ENCODE measurements at places on chromosomes 6 and 20.

- DNase-seq, result no peak
These were observed 118.1 kb upstream of the TMEM181 start for GRCh38 chr6:158441716-158442215.

DNA sequence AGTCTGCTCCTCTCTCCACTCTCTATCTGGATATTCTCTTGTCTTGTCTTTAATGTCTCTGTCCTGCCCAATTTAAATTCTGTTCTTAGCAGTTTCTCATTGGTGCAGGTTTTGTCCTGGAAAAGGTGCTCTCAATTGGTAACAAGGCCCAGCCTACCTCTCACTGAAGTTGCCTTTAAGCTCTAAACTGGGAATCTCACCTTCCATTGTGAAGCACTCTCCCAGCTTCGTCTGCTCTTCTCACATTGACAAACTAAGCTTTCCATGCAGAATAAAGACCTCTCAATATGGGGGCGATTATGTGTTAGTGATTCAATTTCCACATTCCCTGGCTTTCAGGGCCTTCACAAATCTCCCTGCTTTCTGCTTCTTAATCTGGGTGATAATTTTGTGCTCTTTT is 1712.2 kb downstream of the GRIK2 start:
- no peak for DNase-seq

DNA sequence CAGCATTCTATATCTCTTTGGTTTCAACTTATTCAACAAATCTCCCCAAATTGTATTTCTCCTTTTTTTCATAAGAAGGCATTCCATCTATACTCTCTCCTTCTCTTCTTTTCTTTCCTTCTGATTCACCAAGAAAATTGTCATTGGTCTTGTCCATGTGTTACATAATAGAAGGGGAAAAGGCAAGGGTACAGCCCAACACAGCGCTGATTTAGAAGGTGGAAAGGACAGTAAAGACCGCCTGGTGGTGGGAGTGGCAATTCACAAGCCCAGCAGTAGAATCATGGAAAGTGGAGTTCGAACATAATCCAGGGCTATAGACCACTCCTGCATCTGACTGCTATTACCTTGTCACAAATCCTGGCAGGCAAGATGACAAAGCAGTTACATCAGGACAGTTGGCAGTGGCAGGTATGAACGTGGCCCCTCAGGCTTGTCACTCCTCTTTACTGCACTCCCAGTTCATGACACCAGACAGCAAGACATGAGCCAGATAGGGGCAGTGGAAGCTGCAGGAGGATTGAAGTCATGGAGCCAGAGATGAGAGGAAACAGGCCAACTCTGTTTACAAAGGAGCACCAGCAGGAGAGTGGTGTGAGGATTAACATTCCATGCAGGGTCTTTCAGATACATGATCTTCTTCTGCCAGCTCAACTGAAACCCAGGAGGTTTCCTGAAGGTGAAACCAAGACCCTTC is 2.1 kb upstream of the TNFAIP3 start:
- no peak for DNase-seq

DNA sequence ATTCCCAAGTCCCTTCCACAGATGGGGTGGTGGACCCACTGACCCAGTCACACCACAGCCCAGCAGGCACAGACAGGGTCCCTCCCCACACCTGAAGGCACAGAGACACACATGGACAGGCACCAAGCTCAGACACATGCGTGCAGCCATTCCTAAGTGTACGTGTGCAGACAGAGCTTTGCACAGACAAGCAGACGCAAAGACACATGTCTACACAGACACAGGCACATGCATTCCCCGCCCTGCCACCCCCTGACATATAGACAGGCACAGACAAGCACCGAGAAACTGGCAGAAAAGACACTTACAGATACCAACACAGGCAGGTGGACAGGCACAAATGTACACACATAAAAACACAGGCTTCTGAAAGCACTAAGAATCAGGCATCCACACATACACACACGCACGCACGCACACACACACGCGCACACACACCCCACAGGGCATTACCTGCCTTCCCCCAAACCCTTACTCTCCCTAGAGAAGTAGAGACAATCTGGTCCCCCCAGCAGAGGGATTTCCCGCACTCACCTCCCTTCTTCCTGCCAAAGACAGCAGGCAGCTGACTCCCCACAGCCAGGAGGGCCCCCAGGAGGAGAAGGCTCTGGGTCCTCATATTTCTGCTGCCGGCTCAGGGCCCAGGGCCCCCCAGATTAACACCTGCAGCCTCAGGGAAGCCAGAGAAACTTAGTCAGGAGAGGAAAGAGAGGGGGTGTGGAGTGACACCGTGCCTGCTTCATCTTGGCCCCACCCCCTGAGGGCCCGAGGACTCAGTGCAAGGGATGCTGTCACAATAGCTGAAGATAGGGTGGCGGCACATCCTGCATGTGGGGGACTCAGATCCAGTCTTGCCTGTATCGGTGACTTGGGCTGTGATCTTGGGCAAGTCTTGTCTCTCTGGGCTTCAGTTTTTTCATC is at the start of gene WFDC5:
WFDC5 (minus strand) TSS at position 710 of the 921 bp plus-strand sequence; CDS start at position 619, 91 bp downstream.
- DNase-seq, result no peak

- no peak for DNase-seq
These were observed 859 bp upstream of the ZFP57 start for GRCh38 chr6:29681811-29682210.

- DNase-seq, result no peak
These were observed 58.5 kb downstream of the AHI1 start for GRCh38 chr6:135438907-135439535.

DNA sequence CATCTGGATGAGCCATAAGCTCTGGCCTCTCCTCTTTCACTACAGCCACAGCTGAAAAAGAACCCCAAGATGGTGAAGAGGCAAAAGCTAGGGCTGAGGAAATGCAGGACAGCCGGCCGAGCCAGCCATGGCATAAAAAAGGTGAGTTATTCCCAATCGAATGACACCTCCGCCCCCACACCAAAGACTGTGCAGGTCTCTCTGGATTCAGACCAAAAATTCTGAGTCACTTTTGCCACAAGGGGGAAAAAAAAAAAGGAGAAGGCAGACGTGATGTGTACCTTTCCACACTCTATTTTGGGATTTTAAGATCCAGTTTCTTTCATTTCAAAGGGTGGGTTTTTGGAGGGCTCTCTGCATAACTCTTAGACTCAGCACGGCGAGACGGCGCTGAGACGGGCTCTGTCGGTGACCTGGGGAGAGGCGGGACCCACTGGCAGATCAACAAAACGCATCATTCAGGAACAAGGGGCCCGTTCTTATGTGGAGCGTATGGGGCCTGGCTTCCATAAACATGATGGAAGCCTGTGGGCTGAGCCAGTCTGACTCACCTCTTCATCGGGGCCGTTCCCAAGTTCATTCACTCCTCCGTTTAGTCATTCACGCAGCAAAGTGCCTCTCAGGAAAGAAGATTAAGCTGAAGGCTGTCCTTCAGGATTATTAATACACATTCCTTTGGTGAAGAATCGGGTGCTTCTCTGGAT is 54.8 kb downstream of the NFATC2 start:
- DNase-seq, result no peak

- peak; percentile 31 for DNase-seq
These were observed 175.6 kb upstream of the PDE7B start for GRCh38 chr6:135675862-135676261.

- DNase-seq, result no peak
These were observed 49.8 kb downstream of the PPARD start for GRCh38 chr6:35392111-35392702.

GRCh38 chr6:143262859-143263258 is 187.6 kb downstream of the ADAT2 start:
- DNase-seq, result no peak

DNA sequence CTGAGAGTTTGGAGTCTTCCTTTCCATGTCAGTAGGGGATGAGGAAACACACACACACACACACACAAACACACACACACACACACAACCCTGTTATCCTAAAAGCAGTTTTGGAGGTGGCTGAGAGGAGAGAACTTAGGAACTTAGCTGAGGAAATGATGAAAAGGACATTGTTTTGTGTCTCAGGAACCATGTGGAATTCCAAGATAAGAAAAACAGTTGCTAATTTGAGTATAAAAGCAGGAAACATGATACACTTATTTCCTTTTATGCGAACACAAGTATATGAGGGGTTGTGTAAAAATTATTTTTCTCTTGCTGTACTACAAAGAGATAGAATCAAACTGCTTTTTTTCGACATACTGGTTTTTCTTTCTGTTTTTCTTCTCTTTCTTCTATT is at the start of gene MYCT1:
MYCT1 (plus strand) TSS at position 264 of the 400 bp plus-strand sequence; CDS start at position 270, 6 bp downstream.
- DNase-seq, result no peak

- DNase-seq, result no peak
These were observed 407.3 kb upstream of the FLRT3 start for GRCh38 chr20:14744723-14745122.

DNA sequence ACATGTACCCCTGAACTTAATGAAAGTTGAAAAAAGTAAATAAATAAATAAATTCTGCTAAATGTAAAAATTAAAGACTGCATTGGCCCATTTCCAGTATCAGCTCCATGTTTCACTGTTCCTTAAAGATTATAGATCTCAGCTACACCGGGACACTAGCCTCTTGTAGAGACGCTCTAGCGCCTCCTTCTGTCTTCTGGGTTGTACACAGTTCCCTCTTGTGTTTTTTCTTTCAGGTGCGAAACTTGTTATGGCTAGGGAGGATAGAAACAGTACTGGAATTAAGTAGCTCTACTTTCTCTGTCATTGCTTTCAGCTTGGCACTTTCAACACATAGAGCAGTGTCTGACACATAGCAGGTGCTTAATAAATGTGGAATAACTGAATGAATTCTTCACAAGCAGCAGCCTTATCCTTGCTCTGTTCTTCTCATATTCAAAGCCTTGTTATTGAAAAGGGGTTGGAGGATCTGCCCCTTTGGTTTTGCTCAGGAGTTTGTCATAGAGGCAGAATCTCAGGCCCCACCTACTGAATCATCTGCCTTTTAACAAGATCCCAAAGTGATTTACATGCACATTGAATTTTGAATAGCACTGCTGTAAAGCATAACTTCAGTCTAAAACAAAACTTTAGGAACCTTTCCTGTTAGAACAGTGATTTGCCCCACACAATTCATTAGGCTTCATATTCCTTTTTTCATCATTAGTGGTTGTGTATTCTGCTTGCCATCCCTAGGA is 92.3 kb downstream of the FIG4 start:
- no peak for DNase-seq

DNA sequence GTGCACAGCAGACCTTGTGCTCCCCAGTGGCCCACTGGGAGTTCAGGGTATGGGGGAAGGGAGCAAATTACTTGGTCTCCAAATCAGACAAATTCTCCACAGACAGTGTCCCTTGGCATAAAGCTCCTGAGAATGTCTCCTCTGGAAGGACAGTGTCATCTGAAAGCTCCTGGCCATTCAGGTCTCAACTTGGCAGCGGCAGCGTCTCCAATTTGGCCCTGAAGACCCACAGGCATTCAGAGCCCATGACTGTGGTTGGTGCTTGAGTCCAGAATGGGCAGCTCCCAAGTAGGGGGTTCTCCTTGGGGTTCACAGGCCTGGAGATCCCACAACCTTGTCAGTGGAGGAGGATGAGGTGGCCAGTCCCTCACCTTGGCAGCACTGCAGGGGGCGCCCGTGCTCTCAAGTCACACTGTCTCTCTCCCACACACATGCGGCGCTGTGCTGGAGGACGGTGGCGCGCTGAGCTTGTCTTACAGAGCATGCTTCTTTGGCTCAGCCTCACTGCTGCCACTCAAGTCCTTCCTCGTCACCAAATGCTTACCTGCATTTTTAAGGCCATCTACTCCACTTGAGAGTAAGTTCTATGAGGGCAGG is 20.7 kb downstream of the DYNLRB1 start:
- peak; percentile 56 for DNase-seq

GRCh38 chr6:158347335-158347734 is 35.1 kb downstream of the TULP4 start:
- no peak for DNase-seq

DNA sequence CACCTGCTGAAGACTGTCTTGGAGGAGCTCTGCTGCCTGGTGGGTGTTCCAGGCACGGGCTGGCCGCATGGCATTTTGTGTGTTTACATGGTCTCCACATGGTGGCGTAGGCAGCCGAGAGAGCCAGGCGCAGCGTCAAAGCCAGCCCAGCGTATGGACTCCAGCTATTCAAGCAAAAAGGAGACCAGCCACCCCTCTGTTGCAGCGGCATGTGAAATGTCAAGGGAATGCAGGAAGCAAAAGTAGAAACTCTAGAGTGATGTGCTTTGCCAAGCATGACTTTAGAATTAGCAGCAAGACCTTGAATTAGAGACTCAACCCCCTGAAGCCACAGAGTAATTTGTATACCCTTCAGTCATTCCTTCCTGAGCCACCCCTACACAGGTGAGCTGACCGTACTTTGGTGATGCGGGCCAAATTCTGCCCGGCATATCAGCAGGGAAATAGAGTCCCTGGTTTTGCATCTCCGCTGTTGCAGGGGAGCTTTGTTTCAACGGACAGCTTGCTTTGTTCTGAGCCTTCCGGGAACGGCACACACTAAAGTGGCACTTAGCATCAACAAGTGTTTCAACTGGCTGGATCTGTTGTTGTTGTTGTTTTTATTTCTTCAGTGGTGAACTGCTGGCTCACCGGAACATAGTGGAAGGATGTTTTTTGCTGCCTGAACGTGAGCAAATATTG is 48.5 kb downstream of the FNDC1 start:
- no peak for DNase-seq

GRCh38 chr20:17844549-17845298 is 123.9 kb downstream of the SNX5 start:
- no peak for DNase-seq

- DNase-seq, result no peak
These were observed 317.0 kb upstream of the SULF2 start for GRCh38 chr20:48102076-48102787.

- no peak for DNase-seq
These were observed 23.9 kb upstream of the MOXD1 start for GRCh38 chr6:132425176-132425575.

DNA sequence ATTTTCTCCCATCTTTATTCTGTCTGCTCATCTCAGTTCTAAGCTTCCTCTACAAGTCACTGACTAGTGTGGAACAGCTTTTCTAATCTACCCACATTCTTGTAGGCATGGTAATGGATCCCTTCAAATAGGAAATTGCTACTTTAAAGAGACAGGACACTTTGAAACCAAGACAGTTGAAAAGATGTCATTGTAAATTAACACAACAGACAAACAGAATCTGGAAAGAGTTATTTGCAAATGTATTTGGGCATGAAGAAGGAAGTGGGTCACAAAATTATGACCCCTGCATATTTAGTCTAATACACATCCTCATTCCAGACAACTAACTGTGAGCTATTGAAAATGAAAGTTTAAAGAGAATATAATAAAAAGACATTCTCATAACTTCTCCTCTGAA is 298.2 kb upstream of the MARCKS start:
- DNase-seq, result no peak

- DNase-seq, result no peak
These were observed 23.1 kb downstream of the LBP start for GRCh38 chr20:38369389-38369788.

DNA sequence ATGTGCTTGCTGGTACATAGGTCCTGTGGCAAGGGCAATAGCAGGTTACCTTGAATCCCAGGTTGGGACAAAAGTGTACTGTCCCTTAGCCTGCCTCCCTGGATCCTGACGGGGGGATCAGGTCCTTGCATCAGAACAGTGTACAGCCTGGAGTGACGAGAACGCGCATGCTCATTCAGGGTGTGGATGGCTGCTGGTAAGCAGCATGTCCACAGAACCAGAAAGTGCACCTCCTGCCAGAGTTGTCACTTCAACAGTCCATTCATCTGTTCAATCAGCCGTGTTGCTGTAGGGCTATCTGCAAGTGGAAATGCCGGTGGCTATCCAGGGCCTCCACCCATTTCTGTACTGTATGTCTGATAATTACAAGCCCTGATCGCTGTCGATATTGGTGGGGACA is 236.3 kb upstream of the SOX4 start:
- no peak for DNase-seq

GRCh38 chr6:4362326-4362725 is 227.0 kb upstream of the ECI2 start:
- no peak for DNase-seq

- DNase-seq, result no peak
These were observed 14.2 kb downstream of the TRAF3IP2 start for GRCh38 chr6:111591370-111591900.

Data from activated CD4-positive, alpha-beta T cell treated with anti-CD3 and anti-CD28 coated beads for 4 hours (primary cell).